Fibroblast of the aortic adventitia (primary cell): ENCODE measurements at places on chromosomes 3 and 15. TPM values are rescaled to one million over a fixed set of nuclear protein-coding genes. Genes with fewer than 3 reads are reported as not detected.

AMOTL2 gene
- 65.0 and 75.7 TPM in 2 replicates for total RNA-seq

SLC24A5 gene
- not detected in 2 replicates for total RNA-seq

CCR2 gene
- under 0.01 TPM in 1 of 2 replicates, not detected in the other for total RNA-seq

ARPIN gene
- 17.6 and 23.0 TPM in 2 replicates for total RNA-seq

KATNBL1 gene
- total RNA-seq = 31.7 and 57.3 TPM in 2 replicates

NDN gene
- 28.4 and 89.0 TPM in 2 replicates for total RNA-seq
